ENCODE measurements at places on chromosomes 7 and 10.

GRCh38 chr7:3730276-3730675, 429.2 kb downstream of the SDK1 start:
- DNase-seq: no peak

DNA sequence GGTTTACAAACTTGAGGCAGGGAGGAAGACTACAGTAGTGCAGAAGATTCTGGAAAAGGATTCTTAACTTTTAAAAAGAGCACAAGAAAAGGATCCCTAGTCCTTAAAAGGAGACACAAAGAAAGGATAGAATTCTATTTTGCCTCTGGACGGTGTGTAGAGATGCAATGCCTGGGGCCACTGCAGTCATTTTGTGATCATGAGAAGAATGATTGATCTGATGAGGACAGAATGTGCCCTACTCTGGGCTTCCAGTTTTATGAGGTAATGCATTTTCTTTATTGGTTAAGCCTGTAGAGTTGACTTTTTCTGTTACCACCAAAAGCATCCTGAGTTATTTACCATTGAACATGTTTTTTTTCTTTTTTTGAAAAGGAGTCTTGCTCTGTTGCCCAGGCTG, 28.3 kb upstream of the UCMA start:
- DNase-seq: no peak

DNA sequence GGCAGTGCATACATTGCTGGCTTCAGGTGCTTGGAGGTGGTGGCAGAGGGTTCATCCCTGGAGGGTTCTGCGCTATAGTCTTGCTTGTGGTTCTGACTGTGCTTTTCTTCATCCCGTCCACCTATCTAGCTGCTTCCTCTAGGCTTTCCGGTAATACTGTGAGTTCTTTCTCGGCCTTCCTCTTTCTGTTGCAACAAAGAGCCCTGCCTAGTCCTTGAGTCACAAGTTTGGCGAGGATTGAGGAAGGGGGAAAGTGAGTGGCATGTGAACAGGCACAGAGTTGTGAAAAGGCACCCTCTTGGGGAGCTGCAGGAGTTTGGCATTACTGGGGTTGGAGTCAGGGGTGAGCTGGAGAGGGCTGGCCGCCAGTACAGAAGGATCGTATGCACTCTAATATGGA, 123.0 kb downstream of the SH2D4B start:
- no peak for DNase-seq

GRCh38 chr10:130201043-130201380, 64.8 kb downstream of the GLRX3 start:
- no peak for DNase-seq

- no peak for DNase-seq
These were observed 72.5 kb downstream of the SEMA3D start for GRCh38 chr7:85114342-85114741.

GRCh38 chr10:110011681-110012080, 3.9 kb downstream of the ADD3 start:
- DNase-seq: no peak

- DNase-seq: peak; percentile 15
These were observed 63.7 kb downstream of the ZNRF2 start for GRCh38 chr7:30348083-30348560.

DNA sequence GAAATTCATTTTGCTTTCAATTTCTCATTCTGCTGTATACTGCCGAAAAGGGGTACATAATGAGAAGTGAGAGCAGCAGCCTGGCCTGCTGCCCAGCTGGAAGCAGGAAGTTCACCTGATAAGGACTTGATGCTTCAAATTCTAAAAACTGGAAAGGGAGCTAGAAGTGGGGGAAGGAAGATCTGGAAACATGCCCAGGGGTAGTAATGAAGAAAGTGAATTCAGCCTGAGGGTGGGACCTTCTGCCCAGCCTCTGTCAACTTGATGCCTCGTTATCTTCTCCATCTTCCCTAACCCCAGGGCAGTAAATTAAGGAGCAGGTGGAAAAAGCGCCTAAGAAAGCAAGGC, 69.4 kb downstream of the ARMH3 start:
- no peak for DNase-seq

GRCh38 chr10:123769647-123770046, 103.5 kb downstream of the GPR26 start:
- no peak for DNase-seq

- no peak for DNase-seq
These were observed 256.9 kb downstream of the INHBA start for GRCh38 chr7:41445946-41446345.

- no peak for DNase-seq
These were observed 101.6 kb upstream of the PLXNA4 start for GRCh38 chr7:132677918-132678317.

DNA sequence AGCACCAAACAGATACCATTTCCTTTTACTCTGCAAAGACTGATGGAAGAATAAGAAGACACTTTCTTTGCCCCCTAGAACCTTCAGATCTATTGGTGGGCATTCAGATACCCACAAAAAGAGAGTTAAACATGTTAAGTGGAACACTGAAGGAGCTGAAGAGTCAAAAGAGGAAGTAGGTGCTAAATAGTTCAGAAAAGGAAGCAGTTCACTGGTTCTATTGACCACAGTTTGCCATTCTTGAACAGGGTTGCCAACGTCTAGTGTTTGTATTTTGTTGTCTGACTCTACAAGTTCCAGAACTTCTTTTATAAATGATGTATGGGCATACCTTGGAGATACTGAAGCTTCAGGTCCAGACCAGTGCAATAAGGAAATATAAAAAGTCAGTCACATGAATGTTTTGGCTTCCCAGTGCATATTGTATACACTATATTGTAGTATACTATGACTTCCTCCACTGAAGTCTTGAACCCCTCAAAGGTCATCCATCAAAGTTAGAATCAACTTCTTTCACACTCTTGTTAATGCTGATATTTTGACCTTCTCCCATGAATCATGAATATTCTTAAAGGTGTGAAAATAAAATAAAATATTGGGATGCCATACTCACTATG, 47.5 kb upstream of the AGR3 start:
- no peak for DNase-seq

DNA sequence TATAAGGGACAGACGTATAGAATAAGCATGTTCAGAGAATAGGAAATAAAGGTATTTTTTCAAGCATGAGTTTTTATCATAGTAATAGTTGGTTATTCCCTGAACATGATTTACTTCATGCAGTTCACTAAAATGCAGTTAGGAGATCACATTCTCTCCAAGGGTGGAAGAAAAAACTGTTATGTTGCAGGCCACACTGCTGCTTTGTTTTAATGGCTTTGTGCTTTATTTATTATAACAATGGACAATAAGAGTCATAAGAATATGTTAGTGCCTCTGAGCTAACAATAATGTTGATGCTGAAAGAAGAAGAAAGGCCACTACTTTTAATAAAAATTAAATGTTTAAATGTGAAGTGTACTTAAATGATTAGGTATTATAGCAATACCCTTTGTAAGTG, 78.5 kb upstream of the GATAD1 start:
- DNase-seq: no peak

- no peak for DNase-seq
These were observed 2.0 kb upstream of the PTPRN2 start for GRCh38 chr7:158589653-158590052.

- DNase-seq: no peak
These were observed 102.0 kb downstream of the WNT2 start for GRCh38 chr7:117220836-117221235.

- no peak for DNase-seq
These were observed 15.8 kb downstream of the FZD9 start for GRCh38 chr7:73449422-73449821.

- no peak for DNase-seq
These were observed 14.6 kb downstream of the ADAP1 start for GRCh38 chr7:939843-940242.

- no peak for DNase-seq
These were observed 387.1 kb downstream of the LRMDA start for GRCh38 chr10:75818552-75818951.

GRCh38 chr10:115082506-115082905, 10.7 kb upstream of the ATRNL1 start:
- DNase-seq: no peak

- DNase-seq: no peak
These were observed 173.2 kb upstream of the KIAA1217 start for GRCh38 chr10:24035761-24036160.

DNA sequence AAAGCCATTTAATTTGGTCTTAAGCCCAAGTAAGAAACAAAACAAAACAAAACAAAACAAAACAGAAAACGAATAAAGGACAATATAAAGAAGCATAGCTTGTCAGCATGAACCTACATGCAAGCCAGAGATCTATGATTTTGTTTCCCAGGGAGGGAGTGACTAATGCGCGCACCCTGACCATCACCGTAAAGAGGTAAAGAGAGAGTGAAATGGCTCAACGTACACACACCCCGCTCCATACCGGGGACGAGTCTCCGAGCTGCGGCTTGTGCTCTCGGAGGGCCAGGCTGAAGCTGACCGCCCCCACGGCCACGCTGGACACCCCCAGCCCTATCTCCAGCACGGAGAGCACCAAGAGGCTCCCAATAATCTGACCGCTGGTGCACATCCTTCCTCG, 1.1 kb downstream of the TMEM196 start:
- DNase-seq: no peak

- DNase-seq: no peak
These were observed 38.7 kb upstream of the GSAP start for GRCh38 chr7:77454802-77455201.

- DNase-seq: no peak
These were observed 57.5 kb upstream of the MGAM2 start for GRCh38 chr7:142053988-142054387.

DNA sequence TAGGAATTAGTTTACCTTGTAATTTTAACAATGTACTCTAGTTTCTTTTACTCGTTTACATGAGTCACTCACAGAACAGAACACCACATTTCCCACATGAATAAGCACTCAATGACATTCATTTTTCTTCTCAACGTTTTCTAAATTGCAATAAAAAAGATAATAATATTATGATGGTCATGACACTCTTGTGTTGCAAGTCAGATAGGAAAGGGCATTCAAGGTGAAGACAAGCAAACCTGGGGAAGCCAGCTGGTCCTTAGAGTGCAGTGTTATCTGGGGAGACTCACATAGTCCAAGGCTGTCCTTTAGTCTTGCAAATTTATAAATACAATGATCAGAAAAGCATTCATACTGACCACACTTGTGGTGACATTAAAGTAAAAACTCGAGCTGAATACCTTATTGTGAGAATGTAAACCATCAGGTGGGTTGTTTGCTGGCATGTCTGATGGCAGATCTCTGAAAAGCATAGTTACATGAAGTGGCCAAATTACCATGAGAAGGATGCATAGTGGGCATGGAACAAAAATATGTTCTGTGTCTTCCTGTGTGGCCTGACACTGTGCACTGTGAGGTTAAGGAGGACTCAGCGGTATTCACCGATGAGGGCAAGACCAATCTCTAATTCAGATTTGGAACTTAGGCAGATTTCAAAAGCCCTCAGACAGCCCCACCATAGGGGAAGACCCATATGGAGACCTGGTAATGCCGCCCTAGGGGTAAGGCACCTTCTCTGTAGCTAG, 158.9 kb upstream of the ASAH2 start:
- DNase-seq: no peak

- no peak for DNase-seq
These were observed 5.2 kb upstream of the PRKAR2B start for GRCh38 chr7:107039199-107039900.

- DNase-seq: no peak
These were observed 346.0 kb downstream of the PHF14 start for GRCh38 chr7:11319491-11320274.

GRCh38 chr10:74021248-74022055, 23.5 kb downstream of the VCL start:
- no peak for DNase-seq

DNA sequence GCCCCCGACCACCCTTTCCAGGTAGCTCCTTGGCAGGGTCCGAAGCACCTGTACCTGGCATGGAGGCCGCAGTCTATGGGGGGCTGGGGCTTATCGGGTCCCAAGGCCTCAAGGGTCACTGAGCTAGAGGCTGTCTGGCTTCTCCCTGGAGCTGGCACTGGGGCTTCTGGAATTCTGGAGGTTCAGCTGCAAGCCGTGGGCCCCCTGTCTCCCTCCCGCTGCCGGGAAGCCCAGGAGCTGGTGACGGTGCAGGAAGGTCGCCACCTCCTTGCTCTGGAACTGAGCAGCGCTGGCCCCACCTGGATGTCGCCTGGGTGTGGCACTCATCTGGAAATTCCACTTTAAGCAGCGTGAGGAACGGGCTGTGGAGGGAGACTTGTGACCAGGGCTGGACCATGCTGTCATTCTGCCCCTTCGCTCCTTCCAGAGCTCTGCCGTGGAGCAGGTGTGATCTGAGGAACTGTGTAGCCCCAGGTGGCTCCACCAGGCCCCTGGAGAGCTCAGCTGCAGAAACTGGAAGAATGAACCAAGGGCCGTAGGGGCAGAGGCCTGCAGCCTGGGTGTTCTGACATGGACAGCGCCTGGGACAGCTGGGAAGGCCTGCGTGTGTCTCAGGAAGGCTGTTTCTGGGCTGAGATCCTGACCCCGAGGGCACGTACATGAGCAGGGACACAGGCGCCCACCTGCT, 129.7 kb upstream of the PPP2R2D start:
- DNase-seq: no peak

DNA sequence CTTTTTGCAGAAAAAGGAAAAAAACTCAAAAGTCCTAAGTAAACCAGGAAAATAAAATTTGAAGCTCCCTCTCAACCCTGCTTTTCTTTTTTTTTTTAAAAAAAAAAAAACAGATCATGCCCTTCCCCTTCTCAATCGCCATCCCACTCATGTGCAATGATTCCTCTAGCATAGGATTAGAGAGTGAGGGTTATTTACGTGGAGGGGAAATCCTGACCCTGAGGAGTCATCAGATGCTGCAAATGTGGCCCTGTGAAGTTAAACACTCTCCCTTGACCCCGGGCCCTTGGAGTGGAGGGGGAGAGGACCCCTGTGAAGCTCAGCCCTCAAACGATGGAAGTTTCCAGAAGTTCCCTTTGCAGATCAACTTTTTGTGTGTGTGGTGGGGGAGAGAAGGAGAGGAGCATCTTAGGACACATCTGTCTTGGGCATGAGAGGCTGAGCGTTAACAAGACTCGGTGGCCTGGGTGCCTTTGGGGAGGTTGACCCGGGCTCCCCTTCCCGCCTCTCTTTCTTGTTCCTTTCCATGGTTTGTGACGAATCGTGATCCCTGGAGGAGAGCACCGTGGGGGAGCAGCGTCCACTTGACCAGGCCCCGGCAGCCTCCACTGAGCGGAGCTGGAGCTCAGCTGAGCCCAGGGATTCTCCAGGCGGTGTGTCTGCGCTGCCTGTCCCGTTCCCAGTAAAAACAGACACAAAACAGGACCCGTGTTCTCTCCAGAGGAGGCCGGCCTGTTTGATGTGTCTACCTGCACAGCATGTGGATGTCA, 1.5 kb upstream of the SHH start:
- no peak for DNase-seq

DNA sequence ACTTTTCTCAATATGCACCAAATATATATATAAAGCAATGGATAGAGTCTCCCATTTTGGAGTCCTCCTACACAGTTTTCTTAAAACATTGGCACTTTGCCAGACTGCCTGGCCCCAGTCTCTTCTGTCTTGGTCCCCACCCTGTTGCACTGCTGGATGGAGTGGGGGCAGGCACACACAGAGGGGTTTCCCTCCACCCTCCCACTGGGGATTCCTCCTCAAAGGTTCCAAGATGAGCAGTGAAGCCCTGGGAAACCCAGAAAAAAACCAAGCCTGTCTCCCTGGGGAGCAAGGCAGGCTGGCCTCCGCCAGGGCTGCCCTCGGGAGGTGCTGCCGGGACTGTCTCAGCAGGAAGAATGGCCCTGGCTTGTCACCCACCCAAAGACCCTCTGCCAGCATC, 68.0 kb downstream of the SH3PXD2A start:
- no peak for DNase-seq
